ENCODE measurements at places on chromosomes 2 and 18.

DNA sequence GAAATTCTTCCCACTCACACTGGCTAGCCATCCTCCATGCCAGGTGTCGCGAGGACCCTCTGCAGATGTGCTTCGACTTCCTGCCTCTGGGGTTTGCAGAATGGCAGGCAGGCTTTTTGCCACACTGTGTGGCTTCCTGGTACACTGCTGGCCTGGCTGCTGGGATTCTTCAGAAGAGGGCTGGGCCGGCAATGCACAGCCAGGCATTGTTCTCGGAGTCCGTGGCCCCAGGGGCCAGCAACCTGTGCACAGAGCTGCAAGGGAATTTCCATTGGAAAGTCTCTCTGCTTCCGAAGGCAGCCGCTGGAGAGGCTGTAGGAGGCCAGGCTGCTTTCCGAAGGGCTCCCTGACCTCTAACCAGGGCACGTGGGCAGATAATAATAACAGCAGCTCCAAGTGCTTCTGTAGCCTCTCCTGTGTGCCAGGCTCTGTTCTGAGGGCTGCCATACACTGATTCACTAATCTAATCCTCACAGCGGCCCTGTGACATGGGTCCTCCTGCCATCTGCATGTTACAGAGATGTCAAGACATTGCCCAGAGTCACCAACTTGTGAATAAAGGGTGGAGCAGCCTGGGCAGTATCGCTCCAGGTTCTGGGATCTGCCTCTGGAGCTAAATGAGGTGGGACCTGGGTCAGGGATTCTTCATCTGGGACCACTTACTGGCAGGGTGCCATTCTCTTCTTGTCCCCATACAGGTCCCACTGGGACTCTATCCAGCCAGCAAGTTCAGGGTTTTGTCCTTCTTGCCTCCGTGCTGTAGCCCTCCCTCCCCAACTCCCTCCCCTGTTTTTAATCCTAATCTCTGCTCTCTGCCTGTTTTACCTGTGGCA lies 5.0 kb downstream of the LDLRAD4 start:
- no peak for DNase-seq

DNA sequence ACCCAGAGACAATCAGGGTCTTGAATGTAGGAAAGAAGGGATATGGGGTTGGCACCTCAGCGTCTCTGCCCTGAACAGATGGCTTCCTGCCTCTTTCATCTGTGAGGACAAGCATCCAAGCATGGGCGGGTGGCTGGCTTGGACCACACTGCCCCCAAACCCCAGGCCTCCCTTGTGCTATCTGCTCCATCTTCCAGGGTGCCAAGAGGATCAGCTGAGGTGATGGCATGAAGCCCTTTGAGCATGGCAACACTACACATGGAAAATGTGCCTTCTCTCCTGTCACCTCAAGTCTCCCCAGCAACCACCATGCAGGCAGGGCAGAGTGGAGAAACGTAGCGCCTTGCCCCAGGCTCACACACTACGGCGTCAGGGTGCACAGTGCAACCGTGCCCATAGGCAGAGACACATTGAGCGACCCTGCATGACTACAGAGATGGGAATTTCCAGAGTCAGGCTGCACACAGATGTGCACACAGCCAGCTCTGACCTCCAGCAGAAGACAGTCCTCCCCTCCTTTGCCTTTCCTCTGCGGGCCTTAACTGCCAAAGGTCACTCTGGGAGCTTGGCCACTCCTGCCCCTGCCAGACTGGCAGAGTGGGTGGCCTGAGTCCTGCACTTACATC lies 1.5 kb downstream of the KCNIP3 start:
- no peak for DNase-seq

- peak; percentile 65 for DNase-seq
Measured at GRCh38 chr2:23452853-23453420, 68.0 kb downstream of the KLHL29 start.

DNA sequence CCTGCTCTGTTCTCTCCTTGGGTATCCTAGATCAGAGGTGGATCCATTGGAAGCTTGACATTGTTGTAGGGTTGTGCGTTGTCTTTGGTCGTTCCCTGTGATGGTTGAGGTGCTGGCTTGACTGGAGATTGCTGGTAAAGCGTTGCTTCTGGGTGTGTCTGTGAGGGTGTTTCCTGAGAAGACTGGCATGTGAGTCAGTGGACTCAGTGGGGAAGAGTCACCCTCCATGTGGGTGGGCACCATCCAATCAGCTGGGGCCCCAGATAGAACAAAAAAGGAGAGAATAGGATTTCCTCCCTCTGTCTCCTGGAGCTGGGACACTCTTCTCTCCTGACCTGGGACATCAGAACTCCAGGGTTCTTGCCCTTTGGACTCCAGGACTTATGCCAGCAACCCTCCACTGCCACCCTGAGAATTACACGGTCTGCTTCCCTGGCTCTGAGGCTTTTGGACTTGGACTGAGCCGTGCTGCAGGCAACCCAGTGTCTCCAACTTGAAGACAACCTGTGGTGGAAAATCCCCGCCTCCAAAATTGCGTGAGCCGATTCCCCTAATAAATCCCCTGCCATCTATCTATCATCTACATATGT lies 14.8 kb upstream of the REEP1 start:
- no peak for DNase-seq

- DNase-seq, result no peak
Measured at GRCh38 chr2:43115881-43116280, 110.5 kb downstream of the ZFP36L2 start.

DNA sequence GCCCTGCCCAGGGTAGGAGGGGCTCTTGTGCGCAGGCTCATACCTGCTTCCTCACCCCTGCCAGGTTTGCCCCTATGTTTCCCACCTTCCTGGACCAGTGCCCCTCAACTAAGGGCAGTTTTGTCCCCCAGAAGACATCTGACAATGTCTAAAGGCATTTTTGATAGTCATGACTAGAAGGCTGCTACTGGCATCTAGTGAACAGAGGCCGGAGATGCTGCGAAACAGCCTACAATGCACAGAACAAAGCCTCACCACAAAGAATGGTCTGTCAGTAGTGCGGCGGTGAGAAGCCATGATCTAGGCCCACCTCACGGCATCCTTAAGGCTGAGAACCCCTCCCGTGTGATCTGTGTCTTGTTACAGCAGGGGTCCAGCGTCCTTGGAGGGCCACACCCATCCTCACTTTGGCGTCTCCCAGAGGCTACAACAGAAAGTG lies 96.0 kb downstream of the TMEM17 start:
- peak; percentile 63 for DNase-seq

DNA sequence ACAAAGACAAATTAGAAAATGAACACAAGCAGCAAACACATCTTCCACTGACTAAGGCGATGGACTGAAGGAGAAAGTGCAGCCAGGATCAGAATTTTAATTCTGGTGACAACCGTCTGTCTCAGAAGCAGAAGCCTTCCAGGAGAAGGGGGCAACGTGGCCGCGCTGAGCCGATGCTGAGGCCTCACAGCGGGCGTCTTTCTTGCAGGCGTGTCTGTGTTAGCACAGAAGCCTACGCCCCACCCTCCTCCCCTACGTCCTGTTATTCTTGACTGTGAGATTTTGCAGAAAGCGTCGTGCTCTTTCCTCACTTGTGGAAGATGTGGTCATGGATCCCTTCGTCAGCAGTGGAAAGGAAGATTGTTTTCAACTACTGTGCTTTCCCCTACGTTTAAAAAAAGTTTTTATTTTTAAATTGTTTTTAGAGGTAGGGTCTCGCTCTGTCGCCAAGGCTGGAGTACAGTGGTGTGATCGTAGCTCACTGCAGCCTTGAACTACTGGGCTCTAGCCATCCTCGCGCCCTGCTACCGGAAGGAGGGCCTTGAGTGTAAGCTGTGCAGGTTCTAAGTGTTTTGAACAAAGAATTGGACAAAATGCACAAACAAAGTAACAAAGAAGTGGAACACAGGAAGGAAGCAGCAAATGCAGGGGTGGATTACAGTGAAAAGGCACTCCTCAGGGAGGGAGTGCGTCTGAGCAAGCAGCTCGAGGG lies 422.0 kb downstream of the GALR1 start:
- DNase-seq, result no peak

GRCh38 chr2:220057391-220057790 lies 430.0 kb downstream of the SLC4A3 start:
- no peak for DNase-seq

GRCh38 chr2:178404368-178404767 lies 46.6 kb downstream of the PRKRA start:
- DNase-seq, result peak; percentile 97

DNA sequence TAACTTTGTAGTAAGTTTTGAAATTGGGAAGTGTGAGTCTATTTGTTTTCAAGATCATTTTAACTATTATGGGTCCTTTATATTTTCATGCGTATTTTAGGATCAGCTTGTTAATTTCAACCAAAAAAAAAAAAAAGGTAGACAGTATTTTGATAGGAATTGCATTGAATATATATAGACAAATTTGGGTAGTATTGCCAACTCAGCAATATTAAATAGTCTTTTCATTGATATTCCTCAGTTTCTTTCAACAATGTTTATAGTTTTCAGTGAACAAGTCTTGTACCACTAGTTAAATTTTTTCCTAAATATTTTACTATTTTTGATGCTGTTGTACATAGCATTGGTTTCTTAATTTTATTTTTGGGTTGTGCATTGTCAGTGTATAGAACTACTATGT lies 149.9 kb downstream of the TAF4B start:
- DNase-seq, result no peak

- no peak for DNase-seq
Measured at GRCh38 chr18:59420244-59420643, 61.2 kb upstream of the LMAN1 start.

GRCh38 chr18:46160050-46160798 lies 56.0 kb downstream of the HAUS1 start:
- DNase-seq, result no peak

DNA sequence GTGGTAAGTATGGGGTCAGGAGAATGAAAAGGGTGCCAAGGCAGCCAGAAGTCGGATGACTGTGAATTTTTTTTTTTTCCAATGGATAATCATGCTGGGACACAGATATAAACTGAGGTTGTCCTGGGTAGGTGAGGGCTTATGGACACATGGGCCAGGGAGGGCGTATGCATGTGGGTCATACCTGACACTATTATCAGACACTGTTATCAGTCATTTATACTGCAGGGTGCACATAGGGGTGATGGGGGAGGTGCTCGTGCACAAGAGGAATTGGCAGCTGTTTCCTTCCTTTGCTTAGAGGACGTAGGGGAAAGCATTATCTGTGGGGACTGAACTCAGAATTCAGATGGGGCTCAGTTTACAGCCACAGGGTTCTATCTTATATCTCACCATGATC lies 10.1 kb downstream of the CTIF start:
- no peak for DNase-seq

DNA sequence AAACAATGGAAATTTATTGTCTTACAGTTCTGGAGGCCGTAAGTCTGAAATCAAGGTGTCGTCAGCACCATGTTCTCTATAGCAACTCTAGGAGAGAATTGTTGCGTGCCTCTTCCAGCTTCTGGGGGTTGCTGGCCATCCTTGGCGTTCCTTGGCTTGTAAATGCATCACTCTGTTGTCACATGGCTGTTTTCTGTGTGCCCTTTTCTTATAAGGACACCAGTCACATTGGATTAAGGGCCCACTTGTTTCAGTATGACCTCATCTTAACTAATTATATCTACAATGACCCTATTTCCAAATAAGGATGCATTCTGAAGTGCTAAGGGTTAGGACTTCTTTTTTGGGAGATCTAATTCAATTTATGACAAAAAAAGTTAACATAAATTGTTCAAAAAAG lies 1.4 kb upstream of the PLEK start:
- DNase-seq, result no peak

DNA sequence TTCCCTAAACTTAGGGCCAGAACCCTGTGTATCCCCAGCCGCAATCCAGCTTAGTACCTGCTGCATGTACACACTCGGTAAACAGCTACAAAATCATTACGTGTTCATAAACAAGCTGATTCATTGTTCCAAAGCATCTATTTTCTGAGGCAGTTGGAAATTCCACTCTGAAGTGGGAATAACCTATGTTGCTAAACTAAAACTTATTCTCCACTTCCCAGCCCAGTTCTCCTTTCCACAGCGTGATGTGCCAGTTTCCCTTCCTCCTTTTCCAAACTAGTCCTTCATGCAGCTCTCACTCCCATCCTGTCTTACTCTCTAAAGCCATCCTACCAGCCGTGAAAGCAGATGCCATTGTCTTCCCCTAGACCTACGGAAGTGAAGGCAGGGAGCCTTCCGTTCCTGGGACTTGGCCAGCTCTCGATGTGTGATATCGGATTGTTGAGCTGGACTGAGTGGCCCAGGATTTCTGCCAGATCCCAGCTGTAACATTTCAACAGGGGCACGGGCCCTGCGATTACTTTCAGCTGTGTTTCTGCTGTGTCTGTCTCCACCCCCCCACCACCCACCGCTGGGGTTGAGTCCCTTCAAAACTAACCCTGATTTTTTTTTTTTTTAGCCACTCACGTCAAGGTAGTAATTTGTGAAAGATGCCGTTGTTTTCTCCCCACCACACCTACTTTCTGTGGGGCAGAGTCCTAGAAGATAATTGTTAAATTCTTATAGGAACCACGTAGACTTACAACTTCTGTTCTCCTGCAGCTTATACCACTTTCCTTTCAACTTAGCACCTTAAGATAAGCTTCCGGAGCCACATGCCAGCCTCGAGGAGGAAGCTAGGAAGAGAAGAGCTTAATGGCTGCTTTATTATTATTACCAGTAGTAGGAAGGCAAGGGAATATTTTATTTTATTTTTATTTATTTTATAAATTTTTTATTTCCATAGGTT lies 100.9 kb downstream of the CRIM1 start:
- DNase-seq, result no peak

GRCh38 chr2:169853041-169853668 lies 25.9 kb downstream of the UBR3 start:
- DNase-seq, result no peak

DNA sequence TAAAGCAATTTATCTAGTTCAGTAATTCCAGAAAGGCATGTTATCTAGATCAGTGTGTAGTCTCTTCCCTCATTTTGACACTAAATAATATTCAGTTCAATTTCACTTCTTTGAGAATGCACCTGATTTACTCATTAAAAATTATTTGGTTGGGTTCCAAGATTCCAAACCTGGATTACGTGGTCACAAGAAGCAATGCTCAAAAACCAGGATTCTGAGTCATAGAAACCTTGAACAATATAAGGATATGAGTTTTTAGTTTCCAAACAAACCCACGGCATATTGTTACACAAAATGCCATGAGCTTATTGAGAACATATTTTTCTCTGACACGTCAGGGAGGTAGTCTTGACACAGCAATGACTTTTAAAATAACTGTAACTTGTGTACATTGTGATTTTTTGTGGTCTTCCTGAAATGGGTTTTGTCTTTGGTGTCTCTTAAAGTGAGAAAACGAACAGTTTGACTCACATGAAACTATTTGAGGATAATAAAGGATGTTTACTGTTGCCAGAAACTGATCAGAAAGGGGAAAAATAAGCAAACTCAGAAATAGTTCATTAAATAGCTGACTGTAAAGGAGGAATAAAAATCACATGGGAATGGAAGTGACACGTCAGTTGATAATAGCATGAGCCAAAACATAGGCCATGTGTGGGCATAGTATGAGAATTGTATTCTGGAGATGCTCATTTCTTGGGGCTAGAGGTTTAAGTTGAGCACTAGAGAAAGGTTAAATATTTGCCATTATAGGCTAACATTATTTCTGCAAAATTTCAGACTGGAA lies 617.7 kb upstream of the CDH2 start:
- DNase-seq, result no peak
